Activated CD4-positive, alpha-beta T cell treated with anti-CD3 and anti-CD28 coated beads, Interleukin-2, amount 10 ng/mL, durations not matched to agents 24 days and 14 days (primary cell): ENCODE measurements at places on chromosomes 3 and 15. TPM values are rescaled to one million over a fixed set of nuclear protein-coding genes. Genes with fewer than 3 reads are reported as not detected.

CCR1 gene
- 5.9 and 6.7 TPM in 2 replicates for total RNA-seq

TMCO5A gene
- total RNA-seq: not detected in 2 replicates

NOX5 gene
- total RNA-seq: not detected in 2 replicates

GRIP2 gene
- not detected in 2 replicates for total RNA-seq

CLPX gene
- total RNA-seq: 62.8 and 63.5 TPM in 2 replicates

HIGD2B gene
- not detected in 2 replicates for total RNA-seq

SH2D7 gene
- not detected in 2 replicates for total RNA-seq

TCF12 gene
- 78.6 and 89.1 TPM in 2 replicates for total RNA-seq

PTPRG gene
- 4.2 and 4.6 TPM in 2 replicates for total RNA-seq

TMEM212 gene
- not detected in 2 replicates for total RNA-seq

TXNRD3 gene
- 1.3 and 1.5 TPM in 2 replicates for total RNA-seq

SLC22A14 gene
- total RNA-seq: not detected in 2 replicates

ZNF80 gene
- total RNA-seq: 0.19 and 0.21 TPM in 2 replicates

SYNPR gene
- total RNA-seq: not detected in 2 replicates

TJP1 gene
- not detected in 2 replicates for total RNA-seq

RASGRP1 gene
- 94.4 and 94.7 TPM in 2 replicates for total RNA-seq

P3H2 gene
- total RNA-seq: not detected in 2 replicates

USP50 gene
- 0.24 and 0.42 TPM in 2 replicates for total RNA-seq

PRR20G gene
- not detected in 2 replicates for total RNA-seq

GNB4 gene
- total RNA-seq: 11.8 and 14.0 TPM in 2 replicates
